ENCODE measurements at places on chromosomes 13 and 19.

DNA sequence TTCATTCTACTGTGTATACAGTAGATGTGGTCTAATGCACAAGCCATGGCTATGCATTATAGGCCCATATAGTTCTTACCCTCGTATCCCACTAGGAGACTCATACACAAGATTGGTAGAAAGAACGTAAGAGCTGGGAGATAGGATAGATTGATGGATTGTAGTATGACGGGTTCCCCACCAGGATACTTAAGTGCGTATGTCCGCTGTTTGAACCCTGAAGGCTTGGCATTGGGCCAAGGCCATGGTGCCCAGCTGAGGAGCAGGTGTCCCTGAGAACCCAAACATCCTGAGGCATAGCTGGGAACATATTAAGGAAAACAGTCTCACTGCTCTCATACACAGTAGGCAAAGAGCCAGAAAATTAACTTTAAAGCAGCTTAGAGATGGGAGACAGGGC lies 617.5 kb upstream of the KLF12 start:
- DNase-seq: no peak

- DNase-seq: peak; percentile 39
Observed at GRCh38 chr19:45250832-45251451, at the start of gene MARK4. TSS of gene MARK4 (plus strand) at chr19:45251271. CDS start at chr19:45251589, 318 bp downstream.

DNA sequence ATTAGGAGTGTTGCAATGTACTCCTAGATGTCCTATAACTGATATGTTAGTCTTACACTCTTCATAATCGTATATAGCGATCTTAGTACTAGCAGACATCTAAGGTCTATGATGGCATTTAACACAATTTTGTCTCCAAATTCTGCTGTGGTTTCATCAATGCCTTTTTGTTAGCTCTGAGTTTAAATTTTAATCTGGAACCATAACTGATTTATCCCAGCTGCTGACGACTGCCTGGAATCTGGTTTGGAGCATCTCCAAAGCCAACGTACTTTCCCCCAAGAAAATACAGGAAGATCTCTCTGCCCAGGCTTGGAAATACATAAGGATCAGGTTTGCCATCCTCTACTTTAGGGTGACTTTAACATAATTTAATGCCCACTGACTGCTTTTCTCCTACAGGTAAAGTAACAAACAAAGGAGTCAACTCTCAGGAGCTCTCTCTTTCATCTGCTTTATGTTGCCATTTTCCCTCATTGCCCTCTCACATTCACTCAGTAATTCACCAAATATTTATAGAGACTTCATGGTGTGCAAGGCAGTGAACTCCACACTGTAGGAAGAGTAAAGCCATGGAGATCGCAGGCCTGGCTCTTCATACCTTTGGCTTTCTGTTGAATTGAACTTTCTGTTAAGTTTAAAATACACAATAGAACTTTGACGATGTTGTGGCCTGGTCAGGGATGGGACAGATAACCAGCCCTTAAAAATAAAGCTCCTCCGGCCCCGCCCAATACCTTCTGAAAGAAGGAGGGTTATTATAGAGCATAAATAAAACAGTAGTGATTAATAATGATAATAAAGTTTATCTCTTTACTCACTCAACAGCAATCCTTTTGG lies 23.3 kb upstream of the SPART start:
- no peak for DNase-seq

- no peak for DNase-seq
Observed at GRCh38 chr19:15340086-15340485, 7.7 kb upstream of the BRD4 start.

GRCh38 chr13:59360916-59361315 lies 802.8 kb downstream of the DIAPH3 start:
- DNase-seq: no peak

DNA sequence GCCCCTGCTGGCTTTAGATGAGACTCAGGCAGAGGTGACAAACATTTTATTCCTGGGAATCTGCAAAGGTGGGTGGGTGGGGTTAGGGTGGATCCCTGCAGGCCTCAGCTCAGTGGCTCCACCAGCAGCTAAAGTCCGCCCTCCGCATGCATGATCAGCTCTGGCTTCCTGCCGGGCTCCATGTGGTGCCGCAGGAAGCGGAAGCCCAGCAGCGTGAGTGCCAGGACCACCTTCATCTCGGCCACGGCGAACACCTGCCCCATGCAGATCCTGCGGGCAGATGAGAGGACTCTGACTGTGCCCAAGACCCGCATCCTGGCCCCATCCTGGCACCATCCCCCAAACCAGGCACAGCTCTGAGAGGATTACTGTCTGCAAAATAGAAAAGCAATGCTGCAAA lies 26.3 kb downstream of the CYP4F2 start:
- DNase-seq: no peak
